ENCODE measurements at places on chromosomes 3 and 15.

DNA sequence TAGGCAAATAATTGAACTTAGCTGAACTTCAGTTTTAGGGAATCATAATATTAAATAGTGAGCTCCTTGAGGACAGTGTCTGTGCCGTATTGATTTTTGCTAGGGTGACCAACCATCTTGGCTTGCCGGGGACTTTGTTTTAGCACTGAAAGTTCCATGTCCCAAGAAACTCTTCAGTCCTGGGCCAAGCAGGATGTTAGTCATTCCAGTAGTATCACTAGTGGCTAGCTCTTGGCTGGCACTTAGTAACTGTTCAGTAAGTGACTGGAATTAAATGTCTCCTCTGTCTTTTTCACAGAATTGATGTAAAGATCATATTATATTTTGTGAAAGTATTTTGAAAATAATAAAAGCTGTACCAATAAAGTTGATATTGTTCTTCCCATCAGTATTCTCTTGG lies 42.3 kb downstream of the RSRC1 start:
- DNase-seq, result no peak

DNA sequence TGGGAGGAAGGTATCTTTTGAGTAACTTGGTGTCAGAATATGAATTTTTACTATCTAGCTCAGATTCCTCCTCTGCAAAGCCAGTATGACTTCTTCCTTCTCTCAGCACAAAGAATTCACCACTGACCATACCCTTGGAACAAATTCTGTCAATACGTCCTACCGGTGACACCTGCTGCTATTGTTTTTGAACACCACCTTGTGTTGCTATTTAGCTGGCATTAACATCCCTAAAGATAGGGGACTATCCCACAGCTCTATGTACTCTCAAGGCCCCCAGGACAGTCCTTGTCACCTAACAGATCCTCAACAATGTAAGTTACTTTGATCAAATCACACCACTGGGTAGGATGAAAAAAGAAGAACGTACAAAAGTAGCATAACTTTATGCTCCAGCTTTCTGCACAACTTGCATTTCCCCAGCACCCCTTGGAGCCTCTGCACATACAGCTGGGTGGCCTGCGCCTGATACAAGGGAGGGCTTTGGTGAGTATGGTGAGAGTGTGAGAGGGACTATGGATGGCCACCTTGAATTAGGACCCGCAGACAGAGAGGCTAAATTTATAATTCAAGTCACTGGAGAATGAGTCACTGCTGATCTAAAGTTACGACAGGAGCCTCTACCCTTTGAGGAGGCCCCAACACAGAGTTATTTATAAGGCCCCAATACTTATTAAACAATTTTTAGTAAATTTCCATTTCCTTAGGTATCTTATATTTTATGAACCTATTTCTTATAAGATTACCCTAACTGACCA lies 2.3 kb upstream of the COLQ start:
- DNase-seq, result no peak

DNA sequence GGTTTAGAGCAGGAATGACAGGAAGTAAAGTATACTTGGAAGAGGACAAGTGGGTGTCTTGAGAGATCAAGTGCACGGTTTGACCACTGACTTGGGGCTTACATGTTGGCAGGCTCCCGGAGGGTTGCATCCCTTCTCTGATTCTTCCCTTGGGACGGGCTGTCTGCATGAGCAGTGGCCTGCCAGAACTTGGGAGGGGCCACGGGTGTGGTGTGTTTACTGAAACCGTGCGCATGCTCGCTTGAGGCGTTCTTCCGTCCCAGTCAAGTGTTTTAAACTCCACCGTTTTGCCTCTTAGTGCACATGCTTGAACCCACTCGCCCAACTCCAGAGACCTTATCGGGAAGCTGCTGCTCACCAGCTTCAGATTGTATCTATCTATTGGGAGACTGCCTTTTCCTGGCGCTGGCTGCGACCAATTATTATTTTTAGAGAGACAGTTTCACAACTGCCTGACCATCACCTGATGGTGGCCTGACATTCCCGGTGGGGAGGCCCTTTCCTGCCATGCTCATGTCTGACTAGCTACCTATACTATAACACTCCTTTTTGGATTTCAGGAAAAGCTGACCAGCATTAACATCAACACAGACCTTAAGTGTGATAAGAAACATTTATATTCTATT lies 14.9 kb upstream of the C3orf22 start:
- no peak for DNase-seq

DNA sequence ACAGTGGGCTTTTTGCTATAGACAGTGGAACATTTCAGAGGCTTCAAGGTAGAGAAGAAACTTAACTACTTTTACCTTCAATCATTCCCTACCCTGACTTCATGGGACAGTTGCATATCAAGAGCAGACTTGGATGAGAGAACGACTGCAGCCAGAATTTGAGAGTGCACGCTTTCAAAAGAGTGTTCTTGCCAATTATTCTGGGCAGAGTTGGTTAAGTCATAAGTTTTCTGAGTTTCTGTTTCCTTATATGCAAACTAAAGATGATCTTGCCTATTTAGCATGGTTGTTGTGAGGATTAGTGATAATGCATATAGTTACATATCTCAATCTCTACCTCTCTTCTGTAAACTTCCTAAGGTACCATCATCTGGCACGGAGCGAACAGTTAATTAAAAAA lies 7.6 kb downstream of the SLC9A9 start:
- no peak for DNase-seq

DNA sequence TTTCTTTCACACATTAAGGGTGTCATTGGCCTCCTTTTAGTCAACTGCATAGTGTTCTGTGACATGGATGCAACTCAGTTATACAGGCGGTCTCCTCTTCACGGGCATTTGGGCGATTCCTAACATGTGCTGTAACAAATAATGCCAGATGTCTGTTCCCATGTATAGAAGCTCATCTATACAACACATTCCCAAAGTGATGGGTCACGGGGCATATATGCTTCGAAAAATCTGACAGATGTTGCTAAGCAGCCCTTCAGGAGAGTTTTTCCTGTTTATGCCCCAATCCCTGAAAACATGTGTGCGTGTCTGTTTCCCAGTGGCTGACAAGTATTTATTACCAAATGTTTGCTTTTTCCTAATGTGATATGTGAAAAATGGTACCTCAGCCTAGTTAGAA lies 25.8 kb downstream of the LRRK1 start:
- no peak for DNase-seq

DNA sequence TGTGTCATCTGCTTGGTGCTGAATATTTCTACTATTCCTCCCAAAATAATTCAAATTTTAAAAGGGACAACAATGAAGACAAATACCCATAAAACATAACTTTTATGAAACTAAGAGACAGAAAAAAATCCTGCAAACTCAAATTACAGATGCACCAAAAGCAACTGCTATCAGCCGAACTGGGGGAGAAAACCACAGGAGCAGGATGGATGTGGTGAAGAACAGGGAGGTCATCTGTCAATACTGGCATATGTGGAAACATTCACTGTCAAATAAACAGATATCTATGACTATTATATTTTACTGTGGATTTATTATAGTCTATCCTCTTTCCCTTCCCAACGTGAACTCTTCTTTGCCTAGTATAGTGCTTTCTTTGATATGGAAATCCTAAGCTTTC lies 53.3 kb upstream of the CPOX start:
- DNase-seq, result no peak

- no peak for DNase-seq
These were observed 39.6 kb upstream of the SECISBP2L start for GRCh38 chr15:49085696-49086459.
